ENCODE measurements at places on chromosomes 7 and 10.

DNA sequence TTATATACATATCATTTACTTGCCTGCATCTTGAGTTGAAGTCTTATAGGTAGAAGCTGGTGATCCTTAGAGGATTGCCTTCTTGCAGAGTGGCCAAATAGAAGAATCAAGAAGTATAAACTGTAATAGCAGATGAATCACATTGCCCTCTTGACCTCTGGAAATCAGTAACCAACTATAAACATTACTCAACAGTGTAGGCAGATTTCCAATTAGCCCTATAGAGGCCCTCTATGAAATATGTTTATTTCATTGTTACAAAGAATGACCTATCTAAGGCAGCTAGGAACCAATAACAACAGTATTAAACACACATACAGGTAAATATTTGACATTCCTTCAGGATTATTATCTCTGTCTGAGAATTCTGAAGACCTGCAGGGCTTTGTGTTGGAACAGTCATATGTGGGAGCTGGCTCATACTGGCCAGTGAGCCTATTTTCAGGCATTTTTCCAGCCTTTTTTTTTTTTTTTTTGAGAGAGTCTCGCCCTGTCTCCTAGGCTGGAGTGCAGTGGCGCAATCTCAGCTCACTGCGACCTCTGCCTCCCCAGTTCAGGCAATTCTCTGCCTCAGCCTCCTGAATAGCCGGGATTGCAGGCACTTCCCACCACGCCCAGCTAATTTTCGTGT, 7.2 kb upstream of the SRI start:
- DNase-seq = no peak

GRCh38 chr10:125415006-125415633, 254.8 kb upstream of the CTBP2 start:
- DNase-seq = no peak

GRCh38 chr10:117544004-117544701, 1.6 kb downstream of the EMX2 start:
- DNase-seq = no peak

DNA sequence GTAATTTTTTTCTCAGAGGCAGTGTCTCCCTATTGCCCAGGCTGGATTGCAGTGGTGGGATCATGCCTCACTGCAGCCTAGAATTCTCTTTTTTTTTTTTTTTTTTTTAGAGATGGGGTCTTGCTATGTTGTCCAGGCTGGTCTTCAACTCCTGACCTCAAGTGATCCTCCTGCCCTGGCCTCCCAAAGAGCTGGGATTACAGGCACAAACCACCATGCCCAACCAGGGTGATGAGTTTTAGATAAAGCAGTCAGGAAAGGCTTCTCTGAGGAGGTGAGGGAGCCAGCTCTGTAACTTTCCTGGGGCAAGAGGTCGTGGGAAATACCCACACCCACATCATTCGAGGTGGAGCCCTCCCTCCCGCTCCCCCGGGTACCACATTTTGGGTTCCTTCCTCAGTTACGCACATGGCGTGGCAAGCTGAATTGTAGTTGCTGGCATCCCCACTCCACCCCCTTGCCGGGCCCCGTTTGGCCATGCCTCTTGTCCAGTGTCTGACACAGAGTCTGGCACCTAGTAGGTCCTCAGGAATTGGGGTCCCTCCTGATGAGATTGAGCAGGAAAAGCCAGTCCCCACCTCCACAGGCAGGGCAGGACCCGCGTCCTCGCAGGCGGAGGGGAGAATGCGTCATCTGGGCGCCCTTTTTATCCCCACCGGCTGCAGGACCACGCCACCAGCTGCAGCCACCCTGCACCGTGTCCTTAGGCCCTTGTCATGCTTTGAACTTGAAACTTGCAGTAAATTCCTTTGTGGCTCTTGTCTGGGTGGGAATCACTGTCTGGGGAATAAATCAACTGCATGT, 43.4 kb downstream of the CLIP2 start:
- no peak for DNase-seq

GRCh38 chr7:98097042-98097645, 9.5 kb upstream of the LMTK2 start:
- DNase-seq = no peak

- no peak for DNase-seq
Measured at GRCh38 chr10:59823111-59823510, 69.9 kb upstream of the MRLN start.

GRCh38 chr10:113027230-113027573, 77.2 kb downstream of the TCF7L2 start:
- DNase-seq = no peak

DNA sequence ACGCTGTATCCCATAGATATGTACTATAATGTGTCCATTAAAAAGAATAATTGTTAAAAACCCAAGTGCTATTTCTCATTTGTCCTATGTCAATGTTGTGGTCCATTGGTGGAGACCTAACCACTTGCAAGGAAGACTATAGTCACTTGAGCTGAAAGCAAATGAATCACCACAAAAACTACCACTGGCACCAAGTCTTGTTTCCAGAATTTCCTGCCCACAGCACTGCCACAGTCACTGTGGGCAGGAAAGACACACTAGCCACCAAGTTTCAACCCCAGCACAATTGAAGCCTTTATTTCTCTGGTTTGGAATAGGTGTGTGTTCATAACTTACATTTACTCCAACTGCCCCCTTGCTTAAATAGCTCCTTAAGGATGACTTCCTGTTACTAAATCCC, 12.4 kb downstream of the DIP2C start:
- no peak for DNase-seq

- DNase-seq = no peak
Measured at GRCh38 chr7:131071786-131072504, 255.7 kb upstream of the MKLN1 start.

GRCh38 chr7:153682628-153683027, 369.6 kb upstream of the DPP6 start:
- no peak for DNase-seq

- DNase-seq = no peak
Measured at GRCh38 chr7:155053002-155053401, 17.1 kb upstream of the HTR5A start.

GRCh38 chr7:56079450-56080185, 13.1 kb downstream of the PHKG1 start:
- DNase-seq = no peak

DNA sequence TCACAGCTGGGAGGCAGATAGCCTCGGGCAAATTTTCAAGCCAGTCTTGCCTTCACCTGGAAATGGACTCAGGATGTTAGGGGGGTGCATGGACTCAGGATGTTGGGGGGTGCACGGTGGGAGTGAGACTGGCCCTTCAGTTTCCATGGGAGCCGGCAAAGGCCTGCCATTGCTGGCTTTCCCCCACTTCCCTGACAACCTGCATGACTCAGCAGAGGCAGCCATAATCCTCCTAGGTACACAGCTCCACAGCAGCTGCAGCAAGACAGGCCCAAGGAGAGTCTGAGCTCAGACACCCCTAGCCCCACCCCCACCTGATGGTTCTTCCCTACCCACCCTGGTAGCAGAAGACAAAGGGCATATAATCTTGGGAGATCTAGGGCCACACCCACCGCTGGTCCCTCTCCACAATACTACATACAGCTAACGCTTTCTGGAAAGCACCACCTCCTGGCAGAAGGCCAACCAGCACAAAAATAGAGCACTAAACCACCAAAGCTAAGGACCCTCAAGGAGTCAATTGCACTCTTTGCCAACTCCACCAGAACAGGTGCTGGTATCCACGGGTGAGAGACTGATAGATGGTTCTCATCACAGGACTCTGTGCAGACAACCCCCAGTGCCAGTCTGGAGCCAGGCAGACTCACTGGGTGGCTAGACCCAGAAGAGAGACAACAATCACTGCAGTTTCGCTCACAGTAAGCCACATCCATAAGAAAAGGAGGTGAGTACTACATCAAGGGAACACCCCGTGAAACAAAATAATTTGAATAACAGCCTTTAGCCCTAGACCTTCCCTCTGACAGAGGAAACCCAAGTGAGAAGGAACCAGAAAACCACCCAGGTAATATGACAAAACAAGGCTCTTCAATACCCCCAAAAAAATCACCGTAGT, 18.3 kb downstream of the C7orf25 start:
- no peak for DNase-seq

DNA sequence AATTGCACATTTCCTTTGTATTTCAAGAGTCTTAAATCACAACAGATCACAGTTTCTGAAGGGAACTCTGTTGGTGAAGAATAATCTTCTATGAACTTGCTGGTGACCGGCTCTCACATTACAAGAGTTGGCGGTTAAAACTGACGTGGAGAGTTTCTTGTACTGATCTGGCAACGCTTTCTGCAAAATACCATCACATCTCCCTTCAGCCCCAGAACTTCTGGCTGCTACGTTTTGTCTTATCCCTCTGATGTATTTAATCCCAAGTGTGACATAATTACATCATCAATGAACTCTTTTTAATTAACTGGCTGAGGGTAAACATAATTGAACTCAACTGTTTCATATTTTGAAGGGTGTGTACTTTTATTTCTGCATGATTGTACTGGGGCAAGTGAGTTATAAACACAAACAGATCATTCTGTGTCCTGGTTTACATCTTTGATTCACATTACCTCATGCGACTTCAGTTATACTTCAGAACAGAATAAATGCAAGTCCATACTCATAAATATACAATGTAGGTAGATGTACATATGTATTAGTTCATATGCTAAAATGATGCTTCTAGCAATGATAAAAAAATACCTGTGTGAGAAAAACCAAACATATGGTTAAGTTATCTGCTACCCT, 105.1 kb upstream of the NPVF start:
- no peak for DNase-seq

- no peak for DNase-seq
Measured at GRCh38 chr7:82972135-82972534, 190.5 kb downstream of the PCLO start.

- DNase-seq = no peak
Measured at GRCh38 chr7:102935450-102936115, 22.8 kb downstream of the LRRC17 start.

DNA sequence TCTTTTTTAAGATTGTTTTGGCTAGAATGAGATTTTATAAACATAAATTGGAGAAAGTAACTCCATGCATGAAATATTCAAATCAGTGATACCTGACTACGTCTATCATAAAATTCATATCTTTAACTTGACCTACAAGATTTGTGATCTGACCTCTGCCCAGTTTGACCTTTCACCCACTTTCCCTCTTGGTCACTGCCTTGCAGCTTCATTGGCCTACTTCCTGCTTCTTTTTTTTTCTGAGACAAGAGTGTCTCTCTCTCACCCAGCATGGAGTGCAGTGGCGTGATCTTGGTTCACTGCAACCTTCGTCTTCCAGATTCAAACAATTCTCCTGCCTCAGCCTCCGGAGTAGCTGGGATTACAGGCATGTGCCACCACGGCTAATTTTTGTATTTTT, 28.5 kb downstream of the TPST1 start:
- no peak for DNase-seq

DNA sequence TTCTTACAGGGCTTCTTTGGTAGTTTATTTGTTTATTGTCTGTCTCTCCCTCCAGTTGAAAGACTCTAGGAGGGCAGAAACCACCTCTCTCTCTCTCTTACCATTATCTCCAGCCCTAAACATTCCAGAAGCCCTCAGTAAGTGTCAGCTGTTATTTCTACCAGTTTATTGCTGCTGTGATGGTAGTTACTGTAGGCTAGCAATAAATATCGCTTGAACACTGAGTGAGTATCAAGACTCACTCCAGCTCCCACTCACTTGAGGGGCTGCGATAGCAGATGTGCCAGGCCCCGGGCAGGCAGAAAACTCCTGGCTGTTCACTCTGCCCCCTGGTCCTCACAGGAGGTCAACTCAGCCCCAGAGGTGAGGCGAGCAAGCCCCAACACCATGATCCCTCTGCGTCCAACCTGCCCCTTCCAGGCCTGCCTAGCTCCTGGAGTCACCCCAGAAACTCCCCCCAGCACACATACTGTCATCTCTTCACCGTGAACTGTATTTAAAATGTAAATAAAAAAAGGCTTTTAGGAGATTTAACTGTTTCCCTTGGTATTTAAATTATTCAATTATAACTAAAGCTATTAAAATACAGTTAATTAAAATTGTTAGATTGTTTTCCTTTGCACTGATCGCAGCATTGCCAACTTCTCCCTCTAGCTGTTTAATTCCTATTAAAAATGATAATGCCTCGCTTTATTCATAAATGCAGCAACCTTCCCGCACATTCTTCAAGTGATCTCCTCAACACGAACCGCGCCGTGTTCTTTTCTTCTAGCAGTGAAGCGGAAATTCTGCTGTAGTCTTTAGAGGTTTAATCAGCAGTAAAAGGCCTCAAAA, 321.1 kb upstream of the ZMIZ1 start:
- no peak for DNase-seq

GRCh38 chr10:82335831-82336230, 460.8 kb downstream of the NRG3 start:
- DNase-seq = no peak

GRCh38 chr7:66043681-66044497, 31.7 kb upstream of the ASL start:
- DNase-seq = peak; percentile 6

GRCh38 chr7:153829525-153829924, 222.7 kb upstream of the DPP6 start:
- no peak for DNase-seq

DNA sequence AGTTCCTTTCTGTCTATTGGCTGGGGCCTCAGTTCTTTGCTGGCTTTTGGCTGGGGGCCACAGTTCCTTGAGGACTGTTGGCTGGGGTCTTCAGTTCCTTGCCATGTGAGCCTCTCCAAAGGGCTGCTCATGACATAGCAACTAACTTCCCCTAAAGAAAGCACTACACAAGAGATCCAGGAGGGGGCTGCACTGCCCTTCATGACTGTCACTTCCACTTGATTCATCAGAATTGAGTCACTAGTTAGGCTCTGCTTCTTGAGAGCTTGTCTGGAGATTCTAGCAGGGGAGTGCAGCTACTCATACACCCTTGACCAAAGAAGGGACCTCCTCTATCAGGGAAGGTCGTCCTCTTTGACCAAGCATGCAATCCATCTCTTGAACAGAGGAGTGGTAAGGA, 38.0 kb upstream of the MKX start:
- peak; percentile 24 for DNase-seq

- no peak for DNase-seq
Measured at GRCh38 chr7:1151653-1152425, 8.2 kb downstream of the ZFAND2A start.

GRCh38 chr7:106376026-106376799, 91.4 kb upstream of the NAMPT start:
- no peak for DNase-seq

DNA sequence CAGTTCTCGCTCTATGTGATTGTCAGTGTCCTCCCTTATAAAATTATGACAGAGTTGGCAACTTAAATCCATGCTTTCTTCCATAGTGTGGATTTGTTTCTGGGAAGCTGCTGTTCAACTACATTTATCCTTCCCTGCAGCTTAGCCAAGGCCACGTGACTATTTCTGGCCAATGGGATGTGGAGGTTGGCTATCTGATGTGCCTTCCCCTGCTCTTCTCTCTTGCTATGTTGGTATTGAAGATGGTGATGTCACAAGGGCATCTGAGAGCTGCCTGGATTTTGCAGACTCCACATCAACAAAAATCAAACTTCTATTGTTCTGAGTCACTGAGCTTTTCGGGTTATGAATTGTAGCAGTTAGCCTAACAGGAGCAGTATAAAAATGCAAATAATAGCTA, 164.9 kb upstream of the RHOBTB1 start:
- no peak for DNase-seq

- DNase-seq = peak; percentile 32
Measured at GRCh38 chr10:102396317-102396650, 779 bp downstream of the NFKB2 start.
